ENCODE measurements at places on chromosomes 6 and 20.

- DNase-seq = no peak
These were observed 556.2 kb downstream of the CBLN4 start for GRCh38 chr20:55449091-55449490.

DNA sequence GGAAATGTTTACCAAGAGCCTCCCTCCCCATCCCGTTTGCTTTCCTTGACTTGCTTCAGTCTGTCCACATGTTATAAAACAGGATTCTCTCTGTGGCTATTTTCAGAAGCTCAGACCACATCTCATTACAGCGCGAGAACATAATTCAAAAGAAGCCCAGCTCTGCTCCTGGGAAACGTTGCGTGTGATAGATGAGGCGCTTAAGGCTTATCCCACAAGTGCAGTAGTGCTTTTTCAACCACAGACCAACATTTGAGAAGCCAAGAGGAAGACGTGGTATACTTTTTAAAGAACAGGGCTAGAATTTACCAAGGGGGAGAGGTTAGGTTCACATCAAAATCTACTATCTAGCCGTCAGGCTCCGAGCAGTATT is 239.5 kb downstream of the SLC24A3 start:
- no peak for DNase-seq

GRCh38 chr6:73388800-73389512 is 5.7 kb upstream of the DDX43 start:
- no peak for DNase-seq

DNA sequence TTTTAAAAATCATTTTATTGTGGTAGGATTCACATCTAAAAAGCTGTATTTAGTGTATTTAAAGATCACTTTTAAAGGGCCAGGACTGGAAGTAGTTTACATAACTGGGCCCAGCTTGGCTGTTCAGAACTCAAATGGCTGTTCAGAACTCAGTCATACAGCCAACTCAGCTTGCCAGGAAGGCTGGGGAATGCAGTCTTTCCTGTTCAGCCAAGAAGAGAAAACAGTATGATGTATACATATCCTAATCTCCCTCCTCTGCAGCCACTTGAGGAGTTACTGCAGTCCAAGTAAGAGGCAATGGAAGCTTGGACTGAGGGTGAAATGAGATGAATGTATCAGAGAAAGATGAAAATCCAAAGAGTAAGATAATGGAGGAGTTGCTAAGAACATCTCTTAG is 24.6 kb downstream of the DSTN start:
- no peak for DNase-seq

- no peak for DNase-seq
These were observed 35.1 kb downstream of the SNRNP48 start for GRCh38 chr6:7624796-7625710.

Data from activated CD4-positive, alpha-beta T cell treated with anti-CD3 and anti-CD28 coated beads, Interleukin-2, amount 50 U/mL, for 24 hours (primary cell).